Stimulated activated CD8-positive, alpha-beta memory T cell treated with anti-CD3 and anti-CD28 coated beads, Interleukin-4, amount 100 ng/mL, for 1 hour (primary cell): ENCODE measurements at places on chromosomes 2 and 18.

- DNase-seq: no peak
These were observed 10.5 kb downstream of the CNGA3 start for GRCh38 chr2:98356729-98357128.

DNA sequence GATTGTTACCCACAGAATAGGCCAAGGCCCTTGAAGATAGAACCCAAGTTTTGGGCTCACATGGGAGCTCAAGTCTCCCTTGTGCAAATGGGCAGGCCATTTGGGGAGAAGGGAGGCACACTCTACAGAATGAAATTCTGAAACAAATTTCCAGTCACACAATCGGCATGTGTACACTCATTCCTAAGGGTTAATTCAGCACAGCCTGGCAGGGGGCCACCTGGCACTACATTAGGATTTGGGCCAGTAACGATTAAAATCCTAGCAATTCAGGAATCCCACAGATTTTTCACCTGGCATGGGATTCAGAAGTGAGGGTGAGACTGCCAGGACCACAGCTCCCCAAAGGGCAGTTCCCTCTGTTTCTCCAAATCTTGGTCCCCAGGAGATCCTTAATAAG is 46.4 kb downstream of the BMP10 start:
- DNase-seq: no peak

GRCh38 chr2:127516041-127516762 is 10.1 kb downstream of the IWS1 start:
- DNase-seq: no peak

- DNase-seq: no peak
These were observed 4.9 kb upstream of the STK11IP start for GRCh38 chr2:219592736-219593135.

DNA sequence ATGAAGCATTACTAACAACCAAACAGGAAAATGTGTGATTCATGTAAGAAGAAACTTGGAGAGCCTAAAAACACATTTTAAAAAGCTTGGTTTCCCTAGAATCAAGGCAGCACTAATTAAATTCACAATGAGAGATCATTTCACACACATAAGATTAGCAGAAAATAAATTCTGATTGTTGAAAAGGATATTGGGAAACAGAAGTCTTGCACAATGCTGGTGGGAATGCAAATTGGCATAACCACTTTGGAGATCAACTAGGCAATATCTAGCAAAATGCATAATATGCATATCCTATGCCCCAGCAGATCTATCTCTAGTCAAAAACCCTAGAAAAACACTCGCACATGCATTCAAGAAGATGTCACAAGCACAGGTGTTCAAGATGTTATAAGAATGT is 75.3 kb upstream of the SIX3 start:
- no peak for DNase-seq

GRCh38 chr2:9737053-9737875 is 106.0 kb upstream of the TAF1B start:
- DNase-seq: no peak

DNA sequence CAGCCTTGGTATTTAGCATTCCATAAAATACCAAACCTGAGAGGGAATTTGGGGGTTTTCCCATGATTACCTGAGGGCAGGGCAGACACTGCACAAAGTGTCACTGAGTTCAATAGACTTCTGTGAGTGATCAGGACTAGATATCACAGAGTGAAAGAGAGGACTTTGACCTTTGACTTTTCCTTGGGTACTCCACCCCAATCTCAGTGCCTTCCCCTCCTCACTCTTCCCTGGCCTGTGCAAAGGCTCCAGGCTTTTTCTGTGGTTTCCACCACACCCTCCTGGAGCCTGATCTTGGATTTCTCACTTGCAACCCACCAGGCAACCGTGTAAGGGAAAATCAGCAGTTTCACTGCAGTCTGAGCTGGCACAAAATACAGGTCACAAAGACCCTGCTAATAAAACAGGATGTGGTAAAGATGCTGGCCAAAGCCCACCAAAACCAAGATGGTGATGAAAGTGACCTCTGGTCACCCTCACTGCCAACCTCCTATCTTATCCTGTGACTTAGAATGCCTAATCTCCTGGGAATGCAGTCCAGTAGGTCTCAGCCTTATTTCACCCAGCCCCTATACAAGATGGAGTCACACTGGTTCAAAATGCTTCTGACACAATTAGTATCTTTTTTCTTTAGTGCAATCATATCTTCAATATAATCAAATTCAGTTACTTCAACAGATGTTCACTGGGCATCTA is 64.0 kb downstream of the BOD1L2 start:
- DNase-seq: no peak

DNA sequence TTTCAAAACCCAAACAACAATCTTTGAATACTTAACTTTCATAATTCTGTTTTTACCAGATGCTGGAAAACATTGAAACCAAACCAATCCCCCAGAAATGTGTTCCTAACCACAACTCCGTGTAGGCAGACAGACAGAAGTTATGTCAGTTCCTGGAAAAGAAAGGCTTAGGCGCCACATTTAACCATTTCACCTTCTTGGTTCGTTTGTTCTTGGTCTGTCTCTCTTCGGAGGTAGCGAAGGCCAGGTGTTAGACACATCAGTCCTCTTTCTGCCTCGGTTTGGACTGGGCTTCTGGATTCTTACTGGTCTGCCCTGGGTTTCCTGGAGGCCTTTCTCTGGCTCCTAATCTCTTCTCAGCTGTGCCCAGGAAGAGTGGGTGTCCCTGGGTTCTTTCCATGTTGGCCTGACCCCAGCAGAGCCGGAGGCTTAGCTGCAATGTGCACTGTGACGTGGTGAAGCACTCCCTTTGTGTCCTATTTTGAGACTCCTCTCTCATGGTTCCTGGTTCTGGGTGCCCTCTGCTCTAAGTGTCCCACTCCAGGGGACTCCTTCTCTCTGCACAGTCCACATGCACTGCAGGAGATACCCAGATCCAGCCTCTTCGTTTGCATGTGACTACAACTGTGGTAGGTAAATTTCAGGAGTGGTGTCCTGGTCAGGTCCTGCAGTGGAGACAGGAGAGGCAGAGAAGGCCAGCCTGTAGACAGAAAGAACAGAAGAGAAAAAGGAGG is 23.1 kb upstream of the RAB31 start:
- DNase-seq: no peak

- DNase-seq: no peak
These were observed 6.8 kb downstream of the GALM start for GRCh38 chr2:38672445-38673391.

DNA sequence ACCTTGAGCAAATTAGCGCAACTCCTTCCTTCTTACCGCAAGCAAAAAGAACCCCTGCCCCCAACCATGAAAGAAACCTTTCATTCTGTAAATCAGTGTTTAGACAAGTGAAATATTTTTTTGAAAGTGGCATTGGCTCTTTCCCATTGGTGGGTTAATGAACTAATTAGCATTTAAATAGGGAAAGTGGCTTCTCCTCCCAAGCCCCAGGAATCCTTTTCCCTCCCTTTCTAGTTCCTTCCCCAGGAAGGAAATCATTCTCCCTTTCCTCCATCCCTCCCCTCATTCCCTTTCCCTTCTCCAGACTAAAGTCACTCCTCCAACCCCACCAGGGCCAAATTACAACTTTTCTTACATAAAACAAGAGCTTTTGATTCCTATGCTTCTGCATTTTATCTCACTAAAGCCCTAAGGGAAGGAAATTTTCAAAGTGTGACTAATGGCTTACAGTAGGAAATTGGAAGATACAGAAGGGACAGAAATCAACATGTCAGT is 22.9 kb upstream of the TYMS start:
- DNase-seq: no peak

GRCh38 chr18:54532962-54533361 is 58.1 kb upstream of the DYNAP start:
- no peak for DNase-seq

- no peak for DNase-seq
These were observed 3.5 kb downstream of the PTPN2 start for GRCh38 chr18:12880541-12880910.

- DNase-seq: peak; percentile 60
These were observed 13.2 kb downstream of the ARL4C start for GRCh38 chr2:234483568-234484251.
